GM20000 (cell line): ENCODE measurements at places on chromosomes 13 and 19.

DNA sequence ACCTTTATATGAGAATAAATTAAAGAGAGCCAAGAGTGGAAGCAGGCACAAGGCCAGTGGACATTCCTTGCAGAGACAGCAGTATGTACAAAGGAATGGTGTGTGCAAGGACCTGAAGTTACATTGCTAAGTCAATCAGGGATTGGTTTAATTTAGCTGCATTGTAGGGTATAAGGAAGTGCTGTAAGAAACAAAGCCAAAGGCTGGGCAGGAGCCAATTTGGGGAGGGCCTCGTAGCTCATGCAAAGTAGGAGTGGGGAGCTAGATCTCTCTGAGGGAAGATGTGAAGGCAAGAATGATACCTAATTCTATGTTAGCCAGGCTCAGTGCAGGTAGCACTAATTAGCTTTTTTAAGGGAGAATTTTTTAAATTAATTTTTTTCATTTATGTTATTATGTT lies 76.7 kb downstream of the SLAIN1 start:
- no peak for DNase-seq

DNA sequence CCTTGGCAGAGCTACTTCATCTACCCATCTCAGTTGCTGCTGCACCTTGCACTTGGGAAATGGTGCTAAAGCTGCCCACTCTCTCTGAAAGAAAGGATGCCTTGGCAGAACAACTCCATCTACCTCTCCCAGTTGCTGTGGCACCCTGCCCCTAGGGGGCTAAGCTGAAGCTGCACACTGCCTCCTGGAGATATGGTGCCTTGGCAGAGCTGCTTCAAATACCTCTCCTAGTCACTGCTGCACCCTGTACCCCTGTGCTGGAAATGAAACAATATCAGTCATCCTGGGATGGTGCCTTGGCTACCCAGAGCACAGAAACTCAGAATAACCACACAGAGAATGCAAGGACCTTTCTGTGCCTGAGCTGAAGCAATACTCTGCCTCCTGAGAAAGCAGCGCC lies 615.8 kb downstream of the DIAPH3 start:
- DNase-seq: no peak

DNA sequence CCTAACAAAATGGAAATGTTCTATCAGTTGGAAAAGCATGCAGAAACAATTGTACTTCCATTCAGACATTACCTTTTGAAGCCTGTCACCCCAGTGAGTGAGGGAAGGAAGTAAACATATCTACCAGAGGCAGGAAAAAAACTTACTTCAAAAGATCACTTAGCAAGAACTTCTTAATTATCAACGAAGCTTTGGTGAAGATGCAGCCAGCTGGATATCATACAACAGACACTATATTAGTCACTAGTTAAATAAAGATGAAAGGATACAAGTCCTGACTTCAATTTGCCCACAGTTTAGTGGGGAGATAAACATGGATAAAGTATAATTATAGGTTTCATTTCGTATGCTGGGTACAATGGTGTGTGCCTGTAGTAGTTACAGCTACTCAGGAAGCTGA lies 148.8 kb downstream of the TNFRSF19 start:
- no peak for DNase-seq

DNA sequence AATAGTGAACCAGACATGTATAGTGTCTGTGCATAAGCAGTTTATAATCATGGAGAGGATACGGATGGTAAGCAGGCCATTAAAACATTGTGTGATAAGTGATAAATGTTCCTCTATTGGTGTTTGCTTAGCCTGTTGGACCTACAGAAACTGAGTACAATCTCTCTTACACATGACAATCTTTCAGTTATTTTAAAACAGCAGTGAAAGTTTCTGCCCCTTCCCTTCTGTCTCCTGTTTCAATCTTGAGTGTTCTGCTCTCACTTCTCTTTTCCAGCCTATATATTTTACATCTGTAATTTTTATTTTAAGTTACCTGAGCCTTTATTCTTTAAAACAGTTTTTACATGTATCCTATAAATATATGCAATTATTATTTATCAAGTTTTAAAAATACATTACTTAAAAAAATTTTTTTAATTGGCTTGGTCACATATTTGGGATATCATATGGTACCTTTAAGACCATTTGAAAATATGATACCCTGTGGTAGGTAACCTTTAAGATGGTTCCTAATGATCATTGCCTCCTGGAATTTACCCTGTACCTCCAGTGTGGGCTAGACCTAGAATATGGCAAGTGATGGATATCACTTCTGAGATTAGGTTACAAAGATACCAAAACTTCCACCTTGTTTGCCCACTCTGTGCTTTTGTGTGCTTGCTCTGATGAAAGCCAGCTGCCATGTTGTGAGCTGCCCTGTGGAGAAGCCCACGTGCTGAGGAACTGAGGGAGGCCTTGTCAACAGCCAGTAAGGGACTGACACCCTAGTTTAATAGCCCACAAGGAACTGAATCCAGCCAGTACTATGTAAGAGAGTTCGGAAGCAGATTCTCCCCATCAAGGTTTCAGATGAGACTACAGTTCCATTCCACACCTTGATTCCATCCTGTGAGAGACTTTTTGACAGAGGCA lies 99.3 kb downstream of the DHRS12 start:
- peak; percentile 42 for DNase-seq

DNA sequence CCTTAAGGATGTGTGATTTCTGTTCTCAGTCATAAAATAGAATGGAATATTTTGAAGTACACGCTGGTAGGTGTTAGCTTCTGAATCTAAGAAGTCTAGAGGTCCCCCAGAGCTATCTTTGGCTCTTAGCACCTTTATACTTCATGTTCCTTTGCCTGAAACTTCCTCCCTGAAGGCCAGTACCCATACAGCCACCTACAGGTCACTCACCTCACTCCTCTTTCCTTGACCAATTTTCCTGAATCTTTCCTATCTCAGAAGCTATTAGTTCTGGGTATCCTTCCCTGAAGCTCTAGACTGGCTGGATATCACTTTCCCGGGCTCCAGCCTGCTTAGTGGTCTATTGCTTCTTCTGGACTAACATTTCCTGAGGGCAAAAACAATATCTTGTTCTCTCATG lies 93.4 kb upstream of the EDNRB start:
- no peak for DNase-seq

DNA sequence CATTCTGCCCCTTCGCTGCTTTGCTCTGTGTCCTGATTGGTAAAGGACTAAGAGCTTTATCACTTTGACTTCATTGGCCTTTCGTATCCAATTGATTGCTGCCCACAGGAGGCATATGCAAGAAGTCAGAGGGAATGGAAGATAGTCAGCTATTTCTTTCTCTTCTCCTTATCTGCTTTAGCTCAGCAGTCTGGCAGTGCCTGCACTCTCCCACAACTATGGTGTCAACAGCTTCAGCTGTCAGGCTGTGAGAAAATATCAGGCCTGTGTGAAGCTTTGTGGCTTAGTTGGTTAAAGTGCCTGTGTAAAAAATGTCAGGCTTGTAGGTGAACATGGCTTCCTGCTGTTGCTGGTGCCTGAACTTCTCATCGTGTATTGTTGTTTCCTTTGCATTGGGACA lies 243.0 kb downstream of the PCDH17 start:
- no peak for DNase-seq

GRCh38 chr19:18309525-18310064 lies 13.3 kb downstream of the LSM4 start:
- no peak for DNase-seq

DNA sequence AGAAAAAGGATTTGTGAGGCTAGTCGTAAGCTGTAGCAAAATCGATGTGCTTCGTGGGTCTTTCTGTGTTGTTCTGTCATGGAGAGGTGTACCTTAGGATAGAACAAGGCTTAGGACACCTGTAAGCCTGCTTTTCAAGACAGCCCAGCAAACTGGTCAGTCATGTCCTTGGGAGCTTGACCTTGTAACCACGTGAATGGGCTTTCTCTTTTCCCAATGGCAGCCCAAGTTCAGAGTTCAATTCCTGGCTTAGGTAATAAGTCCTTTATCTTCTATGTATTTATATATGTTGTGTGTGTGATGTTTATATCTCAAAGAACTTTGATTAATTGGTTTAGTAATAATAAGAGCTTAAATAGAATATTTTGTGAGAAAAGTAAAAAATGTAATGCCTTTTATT lies 112.9 kb downstream of the TNFRSF19 start:
- no peak for DNase-seq

- peak; percentile 67 for DNase-seq
Measured at GRCh38 chr19:43532571-43532961, 422 bp upstream of the ZNF575 start.

- no peak for DNase-seq
Measured at GRCh38 chr13:93655154-93655553, 428.5 kb downstream of the GPC6 start.

GRCh38 chr13:93446238-93446637 lies 219.6 kb downstream of the GPC6 start:
- DNase-seq: no peak

- no peak for DNase-seq
Measured at GRCh38 chr13:39876258-39876657, 220.8 kb downstream of the COG6 start.

GRCh38 chr19:18415178-18415867 lies 3.9 kb upstream of the SSBP4 start:
- no peak for DNase-seq

DNA sequence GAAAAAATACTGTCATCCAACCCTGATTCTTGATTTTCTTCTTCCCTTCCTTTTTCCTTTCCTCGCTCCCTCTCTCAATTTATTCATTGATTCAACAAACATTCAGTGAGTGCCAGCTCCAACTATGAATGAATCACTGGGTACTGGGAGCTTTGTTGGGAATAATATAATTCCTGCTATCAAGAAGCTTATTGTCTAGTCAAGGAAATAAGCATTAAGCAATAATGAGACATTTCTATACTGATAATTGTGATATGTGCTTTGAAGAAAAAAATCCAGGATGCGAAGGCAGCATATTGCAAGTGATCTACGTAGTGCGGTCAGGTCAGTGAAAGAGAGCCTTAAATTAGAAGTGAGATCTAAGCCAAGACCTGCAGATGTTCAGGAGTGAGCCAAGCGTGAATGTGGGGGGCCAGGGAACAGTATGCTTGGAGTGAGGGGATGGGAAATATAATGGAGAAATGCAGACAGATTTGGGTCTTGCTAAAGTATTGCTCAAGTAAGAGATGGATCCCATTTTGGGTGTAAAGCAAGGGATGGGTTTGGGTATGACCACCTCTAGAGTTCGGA lies 253.5 kb downstream of the LHFPL6 start:
- no peak for DNase-seq

- DNase-seq: no peak
Measured at GRCh38 chr19:29800100-29800825, 11.5 kb upstream of the CCNE1 start.

GRCh38 chr13:41961466-41961760 lies 504 bp upstream of the VWA8 start:
- DNase-seq: no peak

- DNase-seq: no peak
Measured at GRCh38 chr13:98216135-98216565, 39.1 kb upstream of the RNF113B start.

- DNase-seq: no peak
Measured at GRCh38 chr19:2115324-2115723, 18.6 kb downstream of the IZUMO4 start.

DNA sequence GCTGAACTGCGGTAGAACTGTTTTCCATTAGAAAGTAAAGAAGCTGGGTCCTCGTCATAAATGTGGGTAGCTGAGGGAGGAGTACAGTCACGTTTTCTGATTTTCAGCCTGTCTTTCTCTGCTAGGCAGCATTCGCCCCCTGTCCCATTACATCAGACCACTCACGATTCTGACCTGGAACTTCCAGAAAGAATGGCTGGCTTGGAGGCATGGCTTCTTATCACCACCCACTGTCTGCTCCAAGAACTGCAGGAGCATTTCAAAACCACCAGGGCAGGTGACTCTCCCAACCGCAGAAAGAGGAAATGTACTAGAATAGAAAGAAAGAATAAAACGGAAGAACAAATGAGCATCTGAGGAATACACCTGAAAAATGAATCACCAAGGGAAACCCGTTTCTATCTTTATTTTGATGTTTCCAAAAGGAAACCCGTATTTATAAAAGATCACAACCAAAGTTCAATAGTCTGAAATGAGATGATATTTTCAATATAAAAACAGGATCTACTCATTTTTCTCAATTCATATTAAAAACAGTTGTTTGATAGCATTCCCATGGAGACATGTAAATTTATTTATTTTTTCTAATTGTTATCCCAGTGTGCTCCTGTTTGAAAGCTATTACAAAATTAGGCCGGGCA lies 22.1 kb upstream of the POMP start:
- peak; percentile 42 for DNase-seq

DNA sequence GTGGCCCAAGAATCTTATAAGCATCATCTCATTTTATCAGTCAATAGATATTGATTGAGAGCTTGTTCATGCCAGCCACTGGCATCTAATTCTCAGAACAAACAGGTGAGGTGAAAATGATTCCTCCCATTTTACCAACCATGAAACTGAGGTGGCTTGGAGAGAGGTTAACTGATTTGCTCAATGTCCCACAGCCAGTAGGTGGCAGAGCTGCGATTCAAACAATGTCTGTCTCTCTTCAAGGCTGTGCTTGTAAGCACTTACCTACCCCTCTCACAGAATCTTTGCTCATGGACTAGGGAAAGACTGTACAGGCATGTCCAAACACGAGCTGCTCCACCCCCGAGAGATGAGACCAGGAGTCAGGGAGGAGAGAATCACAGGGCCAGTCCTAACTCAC lies 21.5 kb upstream of the GSX1 start:
- DNase-seq: peak; percentile 58

GRCh38 chr13:51829568-51829899 lies 15.4 kb downstream of the TMEM272 start:
- DNase-seq: no peak

DNA sequence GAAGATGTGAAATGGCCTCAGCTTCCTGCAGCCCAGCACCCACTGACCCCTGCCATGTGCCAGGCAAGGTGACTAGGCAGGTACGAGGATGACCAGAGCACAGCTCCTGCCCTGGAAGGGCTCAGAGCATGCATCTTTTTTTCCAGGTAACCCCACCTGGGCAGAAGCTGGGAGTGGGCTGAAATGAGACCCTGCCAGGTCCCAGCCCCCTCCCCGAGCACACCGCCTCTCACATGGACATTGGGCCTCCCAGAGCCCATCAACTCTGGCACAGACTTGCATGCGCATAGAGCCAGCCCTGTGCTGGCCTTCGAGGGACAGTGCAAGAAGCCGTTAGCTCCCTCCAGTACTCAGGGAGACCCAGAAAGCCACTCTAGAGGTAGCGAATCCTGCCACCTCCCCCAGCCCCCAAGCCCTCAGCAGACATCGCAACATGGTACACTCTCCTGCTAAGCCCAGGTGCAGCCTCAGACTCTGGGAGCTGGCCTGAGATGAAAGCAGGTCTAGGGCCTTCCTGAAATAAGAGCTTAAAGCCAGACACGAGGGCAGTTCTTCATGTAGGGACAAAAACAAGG lies 8.9 kb upstream of the VSTM2B start:
- DNase-seq: no peak
